ENCODE measurements at places on chromosomes 5 and 9.

DNA sequence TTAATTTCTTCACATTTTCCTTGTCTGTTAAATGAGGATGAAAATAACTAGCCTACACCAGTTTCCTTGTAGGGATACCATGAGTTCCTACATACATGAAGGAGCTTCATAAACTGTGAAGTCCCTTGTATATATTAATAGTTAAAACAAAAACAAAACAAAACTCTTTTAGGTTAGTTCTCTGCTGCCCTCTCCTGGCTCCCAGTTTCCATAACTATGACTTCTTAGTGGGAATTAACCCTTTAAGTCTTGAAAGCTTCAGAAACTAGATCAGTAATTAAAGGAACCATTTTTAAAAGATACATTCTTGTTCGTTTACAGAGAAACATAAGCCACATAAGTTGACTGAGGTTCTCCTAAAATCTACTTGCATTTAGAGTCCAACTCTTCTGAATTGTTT is 500.0 kb upstream of the C9orf72 start:
- DNase-seq = peak; percentile 83

- no peak for DNase-seq
Measured at GRCh38 chr5:83363111-83363885, 108.2 kb upstream of the VCAN start.

- no peak for DNase-seq
Measured at GRCh38 chr5:157835041-157835440, 23.9 kb downstream of the CLINT1 start.

DNA sequence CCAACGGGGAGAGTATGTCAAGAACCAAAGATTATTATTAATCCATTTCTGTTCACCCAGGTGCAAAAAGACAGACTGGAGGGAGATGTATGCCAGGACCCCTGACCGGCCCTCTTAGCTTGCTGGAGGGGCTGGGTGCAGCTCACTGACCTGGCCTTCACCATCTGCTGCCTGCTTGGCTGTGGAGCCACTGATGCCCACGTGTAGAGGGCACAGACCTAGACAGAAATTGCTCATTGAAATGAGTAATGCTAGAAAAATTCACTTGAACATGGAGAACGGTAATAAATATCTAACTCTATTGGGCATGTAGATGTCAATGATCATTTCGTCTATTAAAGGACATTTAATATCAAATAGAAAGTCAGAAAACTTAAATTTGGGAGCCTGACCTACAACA is 58.8 kb upstream of the ERCC6L2 start:
- DNase-seq = no peak

- no peak for DNase-seq
Measured at GRCh38 chr9:117334101-117334500, 80.8 kb downstream of the ASTN2 start.

- DNase-seq = no peak
Measured at GRCh38 chr5:106862450-106863193, 808.1 kb downstream of the EFNA5 start.

- no peak for DNase-seq
Measured at GRCh38 chr9:73869264-73869663, 627.9 kb upstream of the RORB start.

DNA sequence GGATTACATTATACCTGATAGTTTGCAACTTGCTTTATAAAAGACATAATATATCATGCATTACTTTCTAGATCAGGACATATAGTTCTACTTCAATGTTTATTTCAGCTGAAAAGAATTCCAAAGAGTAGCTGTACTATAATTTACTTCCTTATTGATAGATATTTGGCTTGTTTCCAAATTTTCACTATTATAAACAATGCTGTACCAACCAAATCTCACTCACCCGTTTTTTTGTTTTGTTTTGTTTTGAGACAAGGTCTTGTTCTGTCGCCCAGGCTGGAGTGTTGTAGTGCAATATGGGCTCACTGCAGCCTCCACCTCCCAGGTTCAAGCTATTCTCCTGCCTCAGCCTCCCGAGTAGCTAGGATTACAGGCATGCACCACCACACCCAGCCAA is 132.7 kb downstream of the GNAQ start:
- DNase-seq = no peak

- no peak for DNase-seq
Measured at GRCh38 chr5:61790678-61791077, 458.6 kb downstream of the ZSWIM6 start.

DNA sequence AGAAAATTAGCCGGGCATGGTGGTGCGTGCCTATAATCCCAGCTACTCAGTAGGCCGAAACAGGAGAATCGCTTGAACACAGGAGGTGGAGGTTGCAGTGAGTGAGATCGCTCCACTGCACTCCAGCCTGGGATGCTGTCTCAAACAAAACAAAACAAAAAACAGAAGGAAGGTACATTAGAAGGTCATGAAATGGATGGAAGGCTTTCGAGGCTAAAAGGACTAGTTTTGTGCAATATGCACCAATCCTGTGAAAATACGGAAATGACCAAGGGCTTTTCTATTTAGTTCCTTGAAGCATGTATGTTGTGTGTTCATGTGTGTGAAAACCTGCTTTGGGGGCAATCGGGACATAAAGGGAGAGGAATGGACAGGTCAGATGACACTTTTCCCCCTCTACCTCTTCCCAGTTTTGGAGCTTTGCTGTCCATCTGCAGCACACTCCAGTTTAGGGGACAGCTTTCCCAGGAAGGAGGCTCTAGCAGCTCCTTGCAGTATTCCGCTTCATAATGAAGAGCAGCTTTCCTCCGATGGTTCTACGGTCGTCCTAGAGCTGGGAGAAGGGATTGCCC is 15.0 kb downstream of the SPRY4 start:
- no peak for DNase-seq

DNA sequence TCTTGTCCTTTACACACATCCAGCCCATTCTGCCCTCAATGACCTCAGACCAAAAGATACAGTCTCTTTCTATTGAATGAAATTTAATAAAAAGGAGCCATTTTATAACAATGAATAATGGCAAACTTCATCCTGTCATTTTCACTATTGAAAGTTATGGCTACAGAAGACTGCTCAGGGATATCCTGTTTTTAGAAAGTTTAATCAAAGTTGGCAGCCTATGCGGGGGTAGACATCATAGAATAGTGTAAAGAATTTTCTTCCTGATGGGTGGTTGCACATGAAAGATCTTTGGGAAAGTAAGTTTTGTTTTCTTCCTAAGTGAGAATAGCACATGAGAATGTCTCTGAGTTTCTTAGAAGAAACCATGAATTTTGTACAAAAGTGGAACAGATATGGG is 670.4 kb upstream of the CDH6 start:
- DNase-seq = no peak

GRCh38 chr5:91266184-91266705 is 116.9 kb downstream of the ARRDC3 start:
- DNase-seq = no peak

- no peak for DNase-seq
Measured at GRCh38 chr9:78807286-78807685, 510.4 kb downstream of the PSAT1 start.

DNA sequence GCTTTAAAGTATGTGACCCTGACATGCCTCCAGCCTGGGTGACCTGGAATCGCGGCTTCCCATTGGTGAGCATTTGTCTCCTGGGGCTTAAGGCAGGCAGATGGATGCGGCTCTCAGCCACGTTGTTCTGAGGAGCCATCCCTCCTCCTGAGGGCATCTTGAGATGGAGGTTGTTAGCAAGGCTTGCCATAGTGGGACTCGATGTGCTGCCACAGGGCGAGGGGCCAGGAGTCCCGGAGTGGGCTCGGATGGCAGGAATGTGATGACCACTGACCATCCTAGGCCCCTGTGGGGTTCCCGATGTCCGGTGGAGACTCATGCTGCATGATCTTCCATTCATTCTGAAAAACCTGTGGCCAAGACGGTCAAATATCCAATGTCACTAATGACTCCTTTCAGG is 13.8 kb downstream of the GLIS3 start:
- DNase-seq = no peak

GRCh38 chr5:132052520-132052919 is 7.9 kb upstream of the IL3 start:
- no peak for DNase-seq

- no peak for DNase-seq
Measured at GRCh38 chr9:101707721-101708120, 30.7 kb downstream of the GRIN3A start.

DNA sequence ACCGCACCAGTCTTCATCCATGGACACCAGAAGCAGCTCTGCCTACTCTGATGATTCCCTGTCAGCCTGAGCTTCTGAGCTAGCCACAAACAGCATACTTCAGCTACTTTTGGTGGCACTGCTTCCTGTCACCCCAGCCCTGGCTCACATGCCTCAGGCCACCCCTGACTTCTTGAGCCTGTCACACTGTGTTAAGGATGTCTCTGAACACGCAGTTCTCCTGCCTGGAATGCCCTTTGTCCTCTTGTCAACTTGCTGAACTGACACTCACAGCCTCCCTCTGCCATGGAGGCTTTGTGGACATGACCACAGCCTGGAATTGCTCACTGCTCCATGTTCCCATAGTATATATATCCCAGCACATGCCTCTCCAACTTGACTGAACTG is 7.2 kb downstream of the MACROH2A1 start:
- no peak for DNase-seq

All from NCI-H1694 (cell line).